ENCODE measurements at places on chromosomes 7 and 10.

GRCh38 chr10:2895594-2896196, 171.7 kb upstream of the PFKP start:
- no peak for DNase-seq

GRCh38 chr10:86316274-86316835, 50.2 kb downstream of the GRID1 start:
- no peak for DNase-seq

DNA sequence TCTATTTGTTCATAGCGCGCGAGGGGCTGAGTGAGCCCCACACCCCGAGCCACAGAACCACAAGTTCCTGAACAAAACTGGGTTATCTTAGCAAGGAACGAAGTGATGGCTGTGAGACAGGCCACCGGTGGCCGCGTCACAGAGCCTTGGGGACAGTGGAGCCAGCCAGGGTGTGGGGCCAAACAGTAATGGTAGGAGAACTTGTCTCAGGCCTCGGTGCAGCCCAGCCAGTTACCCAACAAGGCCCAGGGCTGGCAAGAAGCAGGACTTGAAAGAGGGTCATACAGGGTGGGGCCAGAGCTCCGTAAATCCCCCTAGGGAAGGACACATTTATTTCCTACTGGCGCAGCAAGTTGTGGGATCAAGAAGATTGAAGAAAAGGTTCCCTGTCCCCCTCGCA, 39.4 kb upstream of the TNS3 start:
- DNase-seq = no peak

DNA sequence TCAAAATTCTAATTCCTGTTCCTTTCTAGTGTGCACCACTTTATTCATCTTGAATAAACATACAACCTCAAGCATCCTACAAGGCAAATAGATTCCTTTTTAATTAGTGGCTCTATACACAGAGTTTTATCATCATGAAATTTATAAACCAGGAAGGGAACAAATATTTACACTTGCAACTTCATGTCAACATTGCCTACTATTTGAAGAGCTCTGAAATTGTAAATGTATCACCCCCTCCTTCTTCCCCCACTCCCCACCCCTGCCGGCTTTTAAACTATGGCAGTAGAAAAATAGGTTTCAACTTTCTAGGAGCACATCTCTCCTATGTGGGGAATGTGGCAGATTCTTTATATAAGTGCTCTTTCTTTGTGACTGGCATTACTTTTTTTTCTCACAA, 49.6 kb downstream of the KAT6B start:
- no peak for DNase-seq

DNA sequence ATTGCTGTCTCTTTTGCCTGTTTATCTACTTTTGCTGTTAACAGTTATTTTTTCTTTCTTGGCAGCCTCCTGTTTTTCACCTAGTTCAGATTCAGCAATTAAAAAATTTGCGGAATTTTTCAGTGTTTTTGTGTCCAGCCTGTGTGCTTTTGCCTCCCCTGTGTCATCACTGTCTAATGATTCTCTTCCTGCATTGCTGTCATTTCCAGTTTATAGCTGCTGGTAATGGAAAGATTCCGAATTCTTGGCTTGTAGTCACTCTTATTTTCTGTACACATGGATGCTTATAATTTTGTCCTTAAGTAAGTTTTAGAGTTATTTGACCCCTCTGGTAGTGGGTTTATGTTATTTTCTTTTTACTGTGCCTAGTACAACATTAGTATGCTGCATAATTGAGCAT, 25.1 kb downstream of the GLRX3 start:
- DNase-seq = no peak

DNA sequence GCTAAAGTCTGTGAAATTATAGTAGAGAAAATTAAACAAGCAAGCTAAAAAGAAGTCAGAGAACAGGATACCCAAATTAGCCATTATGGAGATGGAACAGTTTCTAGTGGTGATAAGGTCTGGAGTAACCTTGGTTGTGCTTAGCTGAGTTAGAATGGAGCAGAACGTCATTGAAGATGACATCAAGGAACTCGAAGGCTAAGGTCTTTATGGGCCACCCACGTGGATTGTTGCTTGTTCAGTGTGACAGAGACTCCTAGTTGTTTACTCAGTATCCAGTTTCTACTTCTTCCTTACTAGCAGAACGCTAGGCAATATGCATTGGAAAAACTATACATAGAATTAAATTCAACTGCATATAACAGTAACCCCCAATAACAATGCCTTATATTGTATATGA, 39.7 kb downstream of the AHCYL2 start:
- no peak for DNase-seq

DNA sequence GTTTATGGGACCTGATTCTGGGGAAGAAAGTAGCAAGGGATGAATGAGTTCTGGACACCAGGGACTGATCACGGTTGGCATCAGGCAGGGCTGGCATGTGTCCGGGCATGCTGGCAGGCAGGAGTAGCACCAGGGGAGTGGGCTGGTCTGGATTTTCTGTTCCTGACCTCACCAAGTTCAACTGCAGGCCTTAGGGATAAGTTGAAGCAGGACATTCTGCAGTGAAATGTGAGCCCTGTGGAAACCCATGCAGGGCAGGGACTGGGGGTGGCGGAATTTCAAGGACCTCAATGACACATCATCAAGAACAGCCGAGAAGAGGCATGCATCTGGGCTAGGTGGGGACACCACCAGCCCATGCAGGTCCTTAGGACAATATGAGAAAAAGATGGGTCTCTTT, 80.2 kb upstream of the ADAM12 start:
- no peak for DNase-seq

DNA sequence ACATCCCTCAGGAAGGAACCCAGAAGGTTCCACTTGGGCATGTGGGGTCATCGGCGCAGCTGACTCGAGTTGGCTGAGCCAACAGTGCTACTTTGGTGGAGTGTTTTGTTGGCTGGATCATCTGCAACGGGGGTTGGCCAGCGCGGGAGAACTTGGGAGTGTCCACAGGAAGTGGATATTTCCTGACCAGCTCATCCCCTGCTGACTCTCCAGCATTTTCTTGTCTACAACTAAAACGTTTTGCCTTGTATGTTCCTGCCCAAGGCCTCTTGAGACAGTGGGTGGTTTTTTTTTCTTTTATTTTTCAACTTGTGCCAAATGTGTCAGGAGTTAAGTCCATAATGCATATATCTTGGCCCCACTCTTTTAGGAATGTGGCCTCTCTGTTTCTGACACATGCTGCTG, 208.6 kb downstream of the ZNF365 start:
- DNase-seq = peak; percentile 96

GRCh38 chr10:34356463-34356862, 458.6 kb downstream of the PARD3 start:
- no peak for DNase-seq

DNA sequence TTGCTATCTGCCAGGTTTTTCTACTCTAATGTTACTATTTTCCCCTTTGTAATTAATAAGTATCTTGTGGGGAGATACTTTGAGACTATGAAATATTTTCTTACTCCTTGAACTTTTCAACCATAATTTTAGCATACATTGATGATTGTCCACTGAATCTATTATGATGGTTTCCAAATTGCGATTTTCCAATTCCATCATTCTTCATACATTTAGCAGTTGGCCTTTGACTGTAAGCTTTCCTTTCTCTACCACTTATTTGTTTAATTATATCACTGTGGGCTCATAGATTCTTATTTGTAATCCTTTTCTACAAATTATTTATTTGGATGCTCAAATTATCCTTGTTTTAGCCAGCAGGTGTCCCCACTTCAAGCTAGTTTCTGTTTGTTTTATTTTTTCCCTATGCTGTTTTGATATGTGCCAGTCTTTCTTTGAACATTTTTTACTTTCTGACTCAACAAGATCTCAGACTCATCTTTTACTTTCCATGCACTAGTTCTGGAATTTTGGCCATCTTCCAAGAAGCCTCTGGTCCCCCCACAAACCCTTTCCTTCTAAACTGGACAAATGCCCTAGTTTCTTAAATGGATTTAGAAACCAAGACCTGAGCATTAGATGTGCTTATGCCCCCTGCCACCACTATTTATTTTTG, 11.4 kb upstream of the MRPS16 start:
- DNase-seq = no peak

DNA sequence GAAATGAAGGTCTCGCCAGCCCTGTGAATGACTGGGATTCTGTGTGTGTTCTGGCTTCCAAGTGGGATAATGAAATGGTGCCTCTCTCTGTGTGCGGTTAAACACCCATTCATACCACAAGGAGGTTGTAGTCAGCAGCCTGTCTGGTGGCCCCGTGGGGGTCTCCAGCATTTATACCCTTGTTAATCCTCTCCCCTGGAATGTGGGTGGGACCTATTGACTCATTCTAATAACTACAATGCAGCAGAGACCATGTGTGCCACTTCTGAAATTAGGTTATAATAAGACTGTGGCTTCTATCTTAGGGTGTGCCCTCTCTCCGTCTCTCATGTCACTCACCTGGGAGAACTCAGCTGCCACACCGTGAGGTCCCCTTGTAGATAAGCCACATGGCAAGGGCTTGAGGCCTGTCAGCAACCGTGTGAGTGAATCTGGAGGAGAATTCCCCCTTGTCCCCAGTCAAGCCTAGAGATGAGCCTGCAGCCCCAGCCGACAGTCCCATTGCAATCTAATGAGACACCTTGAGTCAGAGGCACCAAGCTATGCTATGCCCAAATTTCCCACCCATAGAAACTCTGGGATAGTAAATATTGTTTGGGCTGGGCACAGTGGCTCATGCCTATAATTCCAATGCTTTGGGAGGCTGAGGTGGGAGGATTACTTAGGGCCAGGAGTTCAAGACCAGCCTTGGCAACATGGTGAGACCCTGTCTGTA, 106.8 kb downstream of the GALNT17 start:
- DNase-seq = no peak

DNA sequence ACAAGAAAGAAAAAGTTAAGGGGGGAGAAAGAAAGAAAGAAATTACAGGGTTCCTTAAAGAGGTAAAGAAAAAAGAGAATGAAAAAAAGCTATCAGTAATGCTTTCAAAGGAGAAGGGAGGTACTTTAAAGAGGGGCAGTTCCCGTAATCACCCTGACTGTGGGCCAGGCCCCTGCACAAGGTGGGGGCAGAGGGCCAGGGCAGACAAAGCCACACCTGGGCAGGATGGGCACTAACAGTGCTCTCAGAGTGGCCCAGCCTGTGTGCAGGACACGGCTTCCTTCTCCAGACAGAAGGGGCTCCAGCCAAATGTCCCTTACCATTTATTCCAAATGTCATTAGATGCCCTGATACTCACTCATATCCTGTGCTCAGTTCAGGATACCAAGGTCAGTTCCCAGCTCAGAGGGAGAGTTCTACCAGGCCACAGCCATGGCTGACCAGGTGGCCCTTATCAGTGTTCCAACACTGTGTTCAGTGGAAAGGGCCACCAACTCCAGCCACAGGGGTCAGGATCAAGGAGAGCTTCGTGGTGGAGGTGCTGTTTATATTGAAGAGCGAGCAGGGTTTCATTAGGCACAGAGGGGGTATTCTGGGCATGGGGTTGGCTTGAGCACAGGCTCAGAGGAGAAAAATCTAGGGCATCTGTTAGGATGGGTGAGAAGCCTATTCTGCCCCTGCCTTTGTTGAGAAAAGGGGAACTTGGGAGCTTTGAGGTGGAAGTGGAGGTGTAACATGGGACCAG, 29.9 kb downstream of the DPCD start:
- DNase-seq = no peak

DNA sequence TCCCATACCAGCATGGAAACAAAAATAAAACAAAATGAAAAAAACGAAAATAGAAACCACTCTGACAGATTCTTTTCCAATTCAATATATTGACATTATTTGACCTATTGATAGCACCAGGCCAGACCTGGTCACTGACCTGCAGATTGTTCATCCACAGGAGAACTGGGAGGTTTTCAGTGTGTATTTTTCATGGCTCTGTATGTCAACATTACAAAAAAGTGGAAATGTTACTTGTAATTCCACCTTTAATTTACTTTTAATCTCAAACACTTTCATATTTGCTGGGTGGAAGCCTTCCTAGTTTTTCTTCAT, 2.9 kb downstream of the HKDC1 start:
- no peak for DNase-seq

DNA sequence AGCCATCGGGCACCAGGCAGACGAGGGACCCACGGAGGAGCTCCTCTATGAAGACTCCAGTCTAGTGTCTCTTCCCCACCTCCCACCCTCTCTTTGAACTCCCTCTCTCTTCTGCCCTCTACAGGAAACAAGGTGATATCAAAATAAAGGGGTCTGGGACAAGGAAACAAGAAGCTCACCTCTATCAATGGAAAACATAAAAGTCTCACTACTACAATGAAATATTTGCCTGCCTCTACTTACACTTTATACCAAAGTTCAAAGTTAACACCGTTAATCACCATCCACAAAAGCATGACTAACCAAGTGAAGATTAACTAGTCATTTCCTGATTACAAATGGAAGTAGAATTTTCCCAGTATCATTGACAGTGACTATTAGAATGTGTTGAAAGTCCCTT, 82.2 kb downstream of the PARD3 start:
- DNase-seq = no peak

DNA sequence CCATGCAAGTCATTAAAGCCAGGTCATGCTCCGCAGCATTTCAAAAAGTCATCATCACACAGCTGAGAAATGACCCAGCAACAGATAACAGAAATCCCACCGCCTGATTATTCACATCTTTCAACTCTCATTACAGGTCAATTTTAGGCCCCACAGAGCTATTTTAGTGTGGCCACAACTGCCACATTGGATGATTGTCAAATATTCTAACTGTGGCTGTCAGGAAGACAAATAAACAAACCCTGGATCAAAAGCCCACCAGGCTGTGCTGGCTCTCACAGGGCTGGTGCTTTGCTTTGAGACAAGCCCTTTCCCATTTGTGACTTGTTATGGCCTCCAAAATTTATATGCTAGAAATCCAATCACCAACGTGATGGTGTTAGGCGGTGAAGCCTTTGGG, 117.6 kb upstream of the CDC14C start:
- no peak for DNase-seq

DNA sequence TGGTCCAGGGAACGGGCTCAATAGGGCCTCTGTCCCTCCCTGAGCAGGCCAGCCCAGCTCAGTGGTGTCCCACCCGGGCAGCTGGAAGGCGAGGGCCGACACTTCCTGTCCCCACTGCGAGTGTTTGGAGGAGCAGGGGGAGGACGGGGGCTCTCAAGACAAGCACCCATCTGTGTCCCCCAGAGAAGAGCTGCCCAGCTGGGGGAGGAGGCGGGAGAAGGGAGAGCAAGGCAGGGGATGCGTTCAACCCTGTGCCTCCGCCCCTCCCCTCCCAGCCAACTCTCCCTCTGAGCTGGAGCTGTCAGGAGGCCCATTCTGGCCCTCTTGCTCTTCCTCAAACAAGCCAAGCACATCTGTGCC, 35.7 kb downstream of the ZCCHC24 start:
- DNase-seq = no peak

DNA sequence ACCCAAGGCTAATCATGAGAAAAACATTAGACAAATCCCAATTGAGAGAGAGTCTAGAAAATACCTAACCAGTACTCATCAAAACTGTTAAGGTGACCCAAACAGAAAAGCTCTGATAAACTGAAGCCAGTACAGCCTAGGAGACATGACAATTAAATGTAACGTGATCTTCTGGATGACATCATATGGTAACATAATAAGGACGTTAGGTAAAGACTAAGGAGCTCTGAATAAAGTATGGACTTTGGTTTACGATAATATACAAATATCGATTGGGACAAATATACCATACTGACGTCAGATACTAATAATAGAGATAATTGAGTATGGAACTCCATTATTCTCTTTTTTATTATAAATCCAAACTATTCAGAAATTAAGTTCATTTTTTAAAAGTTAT, 561.1 kb upstream of the STEAP1 start:
- DNase-seq = no peak

GRCh38 chr10:93542358-93542791, 24.1 kb upstream of the FFAR4 start:
- no peak for DNase-seq
